ENCODE measurements at places on chromosomes 6 and 20.

DNA sequence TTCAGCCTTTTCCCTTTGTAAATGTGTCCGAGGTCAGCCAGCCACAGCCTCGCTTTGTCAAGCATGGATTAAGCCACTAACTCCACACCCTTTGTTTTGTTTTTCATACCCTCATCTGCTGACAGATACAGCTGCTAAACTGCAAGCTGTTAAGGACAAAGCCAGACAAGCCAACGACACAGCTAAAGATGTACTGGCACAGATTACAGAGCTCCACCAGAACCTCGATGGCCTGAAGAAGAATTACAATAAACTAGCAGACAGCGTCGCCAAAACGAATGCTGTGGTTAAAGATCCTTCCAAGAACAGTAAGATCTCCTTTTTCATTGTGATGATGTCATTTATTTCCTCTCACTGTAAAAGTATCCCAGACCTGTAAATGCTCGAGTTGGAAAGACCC, 269.3 kb downstream of the ARHGAP18 start:
- ATAC-seq, result no peak

- ATAC-seq, result no peak
Measured at GRCh38 chr20:34712525-34713192, 8.5 kb downstream of the TP53INP2 start.

- ATAC-seq, result no peak
Measured at GRCh38 chr6:105667056-105667455, 264.2 kb upstream of the PREP start.

GRCh38 chr6:152348116-152348515, 289.0 kb downstream of the SYNE1 start:
- ATAC-seq, result no peak

GRCh38 chr20:41366546-41367392, at the start of gene EMILIN3:
Gene EMILIN3 (minus strand): TSS chr20:41366818. CDS start chr20:41366634, 184 bp downstream.
- ATAC-seq, result no peak

GRCh38 chr6:55557146-55557545, 21.8 kb downstream of the HMGCLL1 start:
- ATAC-seq, result no peak

GRCh38 chr20:38404016-38404415, 31.1 kb downstream of the SNHG17 start:
- ATAC-seq, result no peak

DNA sequence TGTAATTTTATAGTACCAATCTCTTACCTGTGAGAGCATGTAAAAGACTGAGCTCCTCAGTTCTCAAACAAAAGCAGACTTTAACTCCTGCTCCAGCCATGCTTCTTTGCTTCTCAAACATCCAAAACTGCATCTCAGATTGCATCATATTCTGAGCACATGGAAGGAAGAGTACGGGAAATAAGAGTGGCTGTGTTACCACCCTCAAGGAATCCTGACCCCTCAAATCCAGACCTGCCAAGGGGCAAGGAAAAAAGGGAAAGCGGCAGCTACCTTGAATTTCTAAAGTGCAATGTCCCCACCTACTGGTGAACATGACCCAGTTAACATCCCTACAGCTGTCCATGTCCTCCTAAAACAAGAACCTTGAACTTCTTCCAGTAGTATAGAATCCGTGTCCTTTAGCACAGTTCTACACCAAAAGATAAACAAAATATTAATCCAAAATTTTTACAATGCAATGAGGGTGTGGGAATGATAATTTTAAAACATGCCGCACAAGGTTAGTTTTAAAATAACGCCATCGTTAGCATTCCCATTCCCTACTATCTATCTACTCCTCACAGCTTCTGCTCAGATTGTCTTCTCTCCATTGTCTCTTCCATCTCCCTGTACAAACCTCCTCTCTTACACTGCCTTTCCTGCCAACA, 34.1 kb upstream of the HLA-DQB1 start:
- peak; percentile 76 for ATAC-seq

GRCh38 chr6:166500246-166500645, 86.2 kb downstream of the RAMACL start:
- no peak for ATAC-seq

- peak; percentile 99 for ATAC-seq
Measured at GRCh38 chr6:10901770-10902169, 14.9 kb downstream of the SYCP2L start.

DNA sequence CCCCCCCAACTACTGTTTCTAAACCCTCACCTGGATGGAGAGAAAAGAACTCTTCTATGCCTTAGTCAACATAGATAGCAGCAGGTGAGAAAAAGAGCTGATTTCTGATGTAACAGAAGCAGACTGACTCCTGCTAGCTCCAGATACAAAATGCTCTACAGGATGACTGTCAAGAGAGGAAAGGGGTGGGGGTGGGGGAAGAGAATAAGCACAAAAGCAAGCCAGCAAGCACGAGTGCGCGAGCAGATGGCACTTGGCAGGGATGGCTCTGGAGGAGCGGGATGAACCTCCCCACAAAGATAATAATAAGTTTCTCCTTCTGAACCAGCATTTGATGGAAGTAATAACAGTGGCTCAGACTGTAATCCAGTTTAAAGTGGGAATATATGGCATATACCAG, 45.6 kb upstream of the SPDEF start:
- ATAC-seq, result no peak

- ATAC-seq, result no peak
Measured at GRCh38 chr6:5984150-5985089, 22.3 kb downstream of the NRN1 start.

GRCh38 chr20:483815-484644, 21.7 kb upstream of the TBC1D20 start:
- ATAC-seq, result no peak

- ATAC-seq, result no peak
Measured at GRCh38 chr6:165961233-165961632, 206.4 kb downstream of the TBXT start.

DNA sequence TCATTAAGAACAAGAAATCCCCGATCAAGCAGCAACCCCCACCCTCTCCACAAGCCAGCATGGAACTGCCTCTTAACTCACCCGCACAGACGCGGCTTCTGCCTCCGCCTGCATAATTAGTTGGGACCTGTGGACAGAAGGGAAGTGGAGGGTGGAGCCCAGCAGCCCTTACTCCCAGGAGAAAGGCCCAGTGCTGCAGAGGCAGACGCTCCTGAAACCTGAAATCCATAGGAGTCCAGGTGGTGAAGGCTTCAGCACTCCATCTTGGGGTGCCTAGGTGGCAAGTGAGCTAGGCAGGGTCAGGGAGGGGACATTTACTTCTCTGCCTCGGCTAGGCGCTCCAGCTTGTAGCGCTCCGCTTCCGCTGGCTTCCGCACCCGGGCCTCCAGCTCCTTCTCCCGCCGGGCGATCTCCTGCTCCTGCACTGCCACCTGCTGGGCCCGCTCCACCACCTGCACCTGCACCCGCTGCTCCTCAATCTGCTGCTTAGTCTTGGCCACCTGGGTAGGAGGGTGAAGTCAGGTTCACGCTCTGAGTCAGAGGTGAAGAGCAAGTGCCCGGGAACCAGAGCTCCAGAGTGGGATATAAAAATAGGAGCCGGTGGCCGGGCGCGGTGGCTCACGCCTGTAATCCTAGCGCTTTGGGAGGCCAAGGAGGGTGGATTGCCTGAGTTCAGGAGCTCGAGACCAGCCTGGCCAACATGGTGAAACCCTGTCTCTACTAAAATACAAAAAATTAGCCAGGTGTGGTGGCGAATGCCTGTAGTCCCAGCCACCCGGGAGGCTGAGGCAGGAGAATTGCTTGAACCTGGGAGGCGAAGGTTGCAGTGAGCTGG, 10.7 kb downstream of the TUBB start:
- peak; percentile 91 for ATAC-seq

- no peak for ATAC-seq
Measured at GRCh38 chr6:146985111-146985510, 219.1 kb upstream of the STXBP5 start.

DNA sequence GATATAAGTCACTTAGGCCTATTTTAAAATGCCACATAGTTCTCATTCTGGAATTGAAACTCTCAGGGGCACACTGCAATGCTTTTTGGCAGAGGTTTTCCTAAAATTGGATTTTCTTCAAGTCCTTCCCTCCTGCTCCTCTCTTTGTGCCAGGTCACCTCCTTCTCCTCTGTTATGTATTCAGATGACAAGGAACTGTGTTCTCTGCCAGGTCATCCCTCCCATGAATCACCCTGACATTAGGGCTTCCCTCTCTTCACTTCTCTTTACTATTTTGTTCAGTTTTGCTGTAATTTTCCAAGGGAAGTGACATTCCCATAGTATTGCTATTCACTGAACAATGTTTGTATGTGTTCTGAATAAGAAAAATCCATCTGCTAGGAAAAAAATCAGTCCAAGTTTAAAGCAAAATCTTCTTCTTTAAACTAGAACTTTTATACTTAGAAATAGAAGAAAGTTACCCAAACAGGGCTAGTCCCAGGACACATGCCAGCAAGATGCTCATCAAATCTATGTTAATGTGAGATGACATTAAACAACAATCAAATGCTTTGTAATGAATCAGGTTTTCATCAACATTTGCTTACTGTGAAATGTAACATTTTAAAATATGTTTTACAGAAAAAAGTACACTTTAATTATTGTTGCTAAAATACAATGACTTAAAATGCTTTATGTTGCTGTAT, 461.1 kb downstream of the MMUT start:
- ATAC-seq, result no peak

- ATAC-seq, result no peak
Measured at GRCh38 chr6:161292145-161292544, 18.3 kb upstream of the AGPAT4 start.

- no peak for ATAC-seq
Measured at GRCh38 chr20:50379049-50379990, 130.9 kb upstream of the PTPN1 start.

DNA sequence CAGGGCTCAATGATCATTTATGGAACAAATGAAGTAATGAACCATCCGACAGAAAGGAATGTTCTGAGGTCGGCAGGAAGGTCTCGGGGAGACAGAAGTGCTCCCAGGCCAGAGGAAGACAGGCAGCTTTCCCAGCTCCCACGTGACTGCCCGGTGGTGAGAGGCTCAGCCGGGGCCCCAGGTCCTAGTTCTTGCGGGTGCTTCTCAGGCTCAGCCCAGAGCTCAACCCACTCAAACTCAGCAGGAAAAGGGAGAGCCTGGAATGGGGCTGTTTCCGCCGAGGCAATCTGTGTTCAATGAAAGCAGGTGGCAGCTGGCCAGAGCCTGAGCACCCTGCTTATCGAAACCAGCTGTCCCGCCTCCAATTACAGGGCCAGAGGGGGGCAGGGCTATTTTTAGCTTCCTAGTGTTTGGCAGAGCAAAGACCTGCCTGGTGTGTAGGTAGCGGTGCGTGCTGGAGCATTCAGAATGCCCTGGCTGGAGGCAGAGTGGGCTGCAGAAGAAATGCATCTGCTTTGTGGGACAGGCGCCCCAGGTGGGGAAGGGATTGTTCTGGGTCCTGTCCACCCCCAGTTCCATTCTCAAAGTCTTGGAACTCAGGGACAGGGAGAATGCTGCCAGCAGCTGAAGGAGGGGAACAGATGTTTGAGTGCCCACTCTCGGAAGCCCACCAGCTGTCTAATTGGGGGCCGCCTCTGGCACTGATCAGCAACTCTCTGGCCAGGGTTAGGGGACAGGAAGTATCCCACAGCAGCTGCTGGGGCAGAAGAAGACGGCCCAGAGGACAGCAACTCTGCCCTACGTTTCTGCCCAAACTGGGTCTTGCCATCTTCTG, 145.1 kb downstream of the PREX1 start:
- no peak for ATAC-seq

GRCh38 chr6:107059606-107060005, 31.6 kb downstream of the MTRES1 start:
- no peak for ATAC-seq

DNA sequence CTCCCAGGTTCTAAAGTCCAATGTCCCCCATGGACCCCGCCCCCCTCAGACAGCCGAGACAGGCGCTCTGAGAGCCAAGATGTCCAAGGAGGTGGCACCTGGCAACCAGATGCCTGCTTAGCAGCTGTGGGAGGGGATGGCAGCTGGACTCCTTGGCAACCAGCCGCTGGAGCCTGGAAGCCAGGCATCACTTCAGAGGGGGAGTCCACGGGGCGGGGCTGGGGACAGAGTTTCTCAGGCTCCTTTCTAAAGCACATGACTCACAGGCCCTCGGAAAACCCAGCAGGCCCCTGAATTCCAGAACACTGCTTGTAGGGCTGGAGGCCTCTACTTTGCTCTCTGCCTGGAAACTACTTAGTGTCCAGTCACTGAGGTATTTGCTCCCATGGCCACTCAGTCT, 51.5 kb downstream of the PREX1 start:
- ATAC-seq, result no peak

GRCh38 chr20:59015812-59016711, 3.2 kb upstream of the TUBB1 start:
- ATAC-seq, result no peak

- no peak for ATAC-seq
Measured at GRCh38 chr6:156701966-156702365, 75.2 kb upstream of the ARID1B start.

DNA sequence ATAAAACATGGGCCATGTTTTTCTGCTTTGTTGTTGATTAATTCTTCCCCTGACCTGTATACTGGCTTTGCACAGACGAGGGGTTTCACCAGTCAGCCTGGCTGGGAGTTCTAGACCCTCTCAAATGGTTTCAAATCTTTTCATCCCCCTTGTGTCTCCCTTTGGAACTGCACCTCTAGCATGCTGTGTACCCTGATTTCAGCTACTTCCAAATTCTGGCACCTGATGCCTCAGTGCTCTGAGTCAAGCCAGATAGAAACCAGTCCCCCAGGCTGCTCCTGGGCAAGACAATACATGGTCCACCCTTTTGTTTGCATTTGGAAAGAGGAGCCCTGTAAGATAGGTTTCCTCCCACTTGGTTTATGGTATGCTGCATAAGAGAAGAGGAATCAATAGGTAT, 290.2 kb downstream of the BTBD3 start:
- ATAC-seq, result no peak

GRCh38 chr6:42715871-42716270, 6.5 kb downstream of the PRPH2 start:
- no peak for ATAC-seq

- no peak for ATAC-seq
Measured at GRCh38 chr6:82144852-82145340, 102.6 kb downstream of the IBTK start.

DNA sequence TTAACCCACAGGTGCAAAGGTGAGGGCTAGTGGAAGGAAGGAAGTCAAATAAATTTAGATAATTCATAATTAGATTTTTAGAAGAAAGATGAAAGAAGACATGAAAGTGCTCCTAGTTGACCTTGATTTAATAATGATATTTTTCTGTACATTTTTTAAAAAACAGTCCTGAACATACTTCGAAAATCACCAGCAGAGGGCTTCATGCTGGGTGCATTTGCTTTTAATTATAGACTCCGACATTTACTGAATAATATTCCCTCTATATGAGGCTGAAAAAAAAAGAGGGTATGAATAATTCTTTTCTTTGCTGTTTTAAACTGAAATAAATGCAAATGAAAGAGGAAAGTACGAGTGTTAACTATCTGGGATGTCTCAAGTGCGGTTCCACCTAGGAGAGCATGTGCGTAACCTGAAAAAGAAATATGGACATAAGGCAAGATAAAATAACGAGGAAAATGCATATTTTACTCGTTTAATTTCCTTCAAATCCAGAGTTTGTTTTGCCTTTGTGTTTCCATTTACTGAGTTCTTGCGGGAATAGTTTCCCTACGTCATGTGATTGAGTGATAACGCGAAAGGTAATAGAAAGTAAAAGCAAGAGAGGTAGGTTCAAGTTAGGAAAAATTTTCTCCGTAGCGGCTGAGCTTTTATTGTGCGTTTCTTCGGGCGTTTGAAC, 3.1 kb upstream of the TFAP2B start:
- no peak for ATAC-seq

All from stimulated activated memory B cell treated with anti-CD40 and anti-IgM and Interleukin-4, amounts not matched to agents 10 μg/mL and 1 μg/mL and 100 μg/mL, for 72 hours (primary cell).